ENCODE measurements at places on chromosomes 12 and 14.

- no peak for DNase-seq
Measured at GRCh38 chr14:66087231-66087630, 398.9 kb upstream of the CCDC196 start.

DNA sequence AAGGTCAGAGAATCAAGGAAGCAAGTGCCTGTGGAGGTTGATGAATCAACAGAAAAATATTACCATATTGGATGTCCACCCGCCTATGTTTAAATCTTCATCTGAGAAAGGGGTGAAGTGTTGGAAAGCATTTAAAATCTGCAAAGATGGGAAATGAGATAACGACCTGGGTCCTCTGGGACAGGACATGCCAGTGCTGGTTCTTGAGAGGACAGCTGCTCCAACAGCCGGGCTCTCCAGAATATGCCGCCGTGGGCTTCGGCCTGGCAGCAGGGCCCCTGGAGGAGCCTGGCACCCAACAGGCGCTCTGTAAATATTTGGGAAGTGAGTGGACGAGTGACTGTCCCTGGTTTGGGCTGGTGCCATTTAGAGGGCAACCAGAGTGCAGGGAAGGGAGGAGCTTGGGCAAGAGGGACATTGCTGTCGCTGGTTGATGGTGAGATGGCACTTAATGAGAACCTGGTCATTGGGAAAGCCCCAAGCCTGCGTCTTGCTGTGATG, 129.9 kb downstream of the KCNA5 start:
- DNase-seq = no peak

DNA sequence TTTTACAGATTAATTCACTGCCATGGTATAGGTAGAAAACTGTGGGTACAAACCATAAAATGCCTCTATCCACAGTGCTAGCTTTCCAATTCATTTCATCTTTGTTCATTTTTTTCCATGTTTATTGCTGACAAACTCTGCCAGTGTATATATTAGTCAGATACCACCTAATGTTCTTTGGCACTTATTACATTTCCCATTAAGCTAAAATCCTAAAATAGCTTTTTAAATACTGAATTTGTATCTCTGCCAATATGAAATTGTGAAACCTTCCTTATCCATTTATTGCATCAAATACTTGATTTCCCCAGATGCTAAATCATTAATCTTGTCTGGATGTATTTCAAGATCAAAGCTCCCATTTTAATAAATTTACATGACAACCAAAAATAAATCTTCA, 150.1 kb upstream of the FSCB start:
- no peak for DNase-seq

GRCh38 chr12:12749433-12749832, 32.3 kb downstream of the CDKN1B start:
- no peak for DNase-seq

- DNase-seq = no peak
Measured at GRCh38 chr12:58095002-58095401, 153.6 kb downstream of the ATP23 start.

- no peak for DNase-seq
Measured at GRCh38 chr14:94089479-94089878, 8.4 kb downstream of the IFI27L1 start.

- DNase-seq = no peak
Measured at GRCh38 chr12:116808113-116809105, 70.3 kb downstream of the RNFT2 start.

DNA sequence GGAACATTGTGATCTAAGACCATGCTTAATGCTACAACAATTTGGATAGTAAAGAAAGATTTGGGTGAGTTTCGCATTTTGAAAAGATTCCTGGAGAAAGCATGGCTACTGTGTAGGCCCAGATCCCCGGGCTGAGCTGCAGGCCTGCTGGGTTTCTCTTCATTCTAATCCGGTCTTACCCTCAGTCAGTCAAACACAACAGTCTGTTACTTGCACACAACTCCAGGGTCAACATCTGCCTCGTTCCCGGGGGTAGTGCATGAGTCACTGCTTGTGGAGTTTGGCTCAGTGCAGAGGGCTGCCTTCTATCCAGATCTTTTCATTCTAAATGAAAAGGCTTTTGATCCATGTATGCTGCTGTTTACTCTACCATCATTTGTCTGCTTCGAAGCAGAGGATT, 60.4 kb upstream of the SEL1L start:
- no peak for DNase-seq

GRCh38 chr12:95951515-95951914, 8.4 kb downstream of the AMDHD1 start:
- DNase-seq = no peak

GRCh38 chr14:62280366-62280765, 518.1 kb downstream of the SNAPC1 start:
- DNase-seq = no peak

- DNase-seq = no peak
Measured at GRCh38 chr12:104133321-104133720, 4.7 kb downstream of the NFYB start.

DNA sequence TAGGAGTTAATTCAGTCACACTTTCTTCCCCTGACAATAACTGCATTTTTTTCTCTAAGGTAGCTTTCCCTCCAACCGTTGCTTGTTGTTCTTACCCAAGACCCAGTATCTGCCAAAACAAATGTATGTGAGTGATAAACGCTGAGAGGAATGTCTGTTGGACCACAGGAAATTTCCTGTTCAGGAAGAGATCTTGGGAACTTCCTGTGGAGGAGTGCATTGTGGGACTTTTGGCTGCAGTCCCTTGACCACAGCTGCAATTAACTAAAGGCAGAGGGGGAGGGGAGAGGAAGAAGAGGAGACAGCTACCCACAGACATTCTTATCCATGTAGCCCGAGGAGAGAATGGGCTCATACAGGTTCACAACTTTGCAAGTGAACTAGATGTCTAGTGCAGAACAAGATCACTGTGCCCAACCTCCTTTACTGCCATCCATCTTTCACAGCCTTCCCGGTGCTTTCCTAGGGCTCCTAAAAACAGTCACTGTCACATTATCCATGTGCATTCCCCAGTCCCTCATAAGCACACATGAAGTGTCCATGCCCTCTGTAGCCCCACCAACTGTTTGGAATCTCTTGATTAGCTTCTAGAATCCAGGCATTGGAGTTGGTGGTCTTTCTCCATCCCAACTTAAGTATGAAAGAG, 149.5 kb downstream of the ETV6 start:
- no peak for DNase-seq

DNA sequence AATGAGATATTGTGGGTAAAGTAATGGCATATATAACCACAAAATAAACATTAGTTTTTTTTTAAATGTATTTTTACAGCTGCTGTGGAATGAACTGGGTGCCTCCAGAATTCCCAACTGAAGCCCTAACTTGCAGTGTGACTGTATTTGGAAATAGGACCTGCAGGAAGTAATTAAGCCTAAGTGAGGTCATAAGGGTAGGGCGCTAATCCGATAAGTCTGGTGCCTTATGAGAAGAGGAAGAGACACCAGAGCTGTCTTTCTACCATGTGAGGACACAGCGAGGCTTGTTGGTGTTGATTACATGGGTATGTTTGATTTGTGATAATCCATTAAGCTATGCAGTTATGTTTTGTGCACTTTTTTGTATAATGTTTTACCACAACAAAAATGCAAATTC, 136.8 kb downstream of the TPH2 start:
- DNase-seq = no peak

DNA sequence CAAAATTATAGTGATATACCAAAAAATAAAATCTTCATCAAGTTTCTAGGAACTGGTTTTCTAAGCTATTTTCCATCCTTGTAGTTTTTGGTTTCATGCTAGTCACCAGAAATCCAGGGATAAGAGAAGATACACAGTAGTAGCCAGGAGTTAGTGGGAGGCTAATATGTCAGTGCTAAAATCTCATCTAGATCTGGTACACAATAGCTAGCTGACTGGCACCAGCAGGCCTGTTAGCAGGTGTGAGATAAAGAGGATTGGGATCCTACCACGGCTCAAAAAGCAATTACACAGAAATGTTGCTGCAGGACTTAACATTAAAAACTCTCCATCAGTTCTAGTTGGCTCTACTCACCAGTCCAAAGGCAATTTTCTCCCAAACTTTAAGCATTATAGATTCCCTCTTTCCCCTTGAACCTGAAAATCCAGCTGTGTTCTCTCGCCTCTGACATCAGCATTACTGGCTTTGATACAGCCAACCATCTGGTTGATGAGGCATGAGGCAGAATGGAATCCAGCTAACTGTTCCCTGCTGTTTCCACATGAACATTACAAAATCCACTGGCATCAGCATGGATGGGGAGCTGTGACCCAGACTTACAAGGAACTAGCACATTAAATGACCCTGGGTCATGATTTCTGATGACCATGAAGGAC, 41.8 kb upstream of the CCDC196 start:
- no peak for DNase-seq

DNA sequence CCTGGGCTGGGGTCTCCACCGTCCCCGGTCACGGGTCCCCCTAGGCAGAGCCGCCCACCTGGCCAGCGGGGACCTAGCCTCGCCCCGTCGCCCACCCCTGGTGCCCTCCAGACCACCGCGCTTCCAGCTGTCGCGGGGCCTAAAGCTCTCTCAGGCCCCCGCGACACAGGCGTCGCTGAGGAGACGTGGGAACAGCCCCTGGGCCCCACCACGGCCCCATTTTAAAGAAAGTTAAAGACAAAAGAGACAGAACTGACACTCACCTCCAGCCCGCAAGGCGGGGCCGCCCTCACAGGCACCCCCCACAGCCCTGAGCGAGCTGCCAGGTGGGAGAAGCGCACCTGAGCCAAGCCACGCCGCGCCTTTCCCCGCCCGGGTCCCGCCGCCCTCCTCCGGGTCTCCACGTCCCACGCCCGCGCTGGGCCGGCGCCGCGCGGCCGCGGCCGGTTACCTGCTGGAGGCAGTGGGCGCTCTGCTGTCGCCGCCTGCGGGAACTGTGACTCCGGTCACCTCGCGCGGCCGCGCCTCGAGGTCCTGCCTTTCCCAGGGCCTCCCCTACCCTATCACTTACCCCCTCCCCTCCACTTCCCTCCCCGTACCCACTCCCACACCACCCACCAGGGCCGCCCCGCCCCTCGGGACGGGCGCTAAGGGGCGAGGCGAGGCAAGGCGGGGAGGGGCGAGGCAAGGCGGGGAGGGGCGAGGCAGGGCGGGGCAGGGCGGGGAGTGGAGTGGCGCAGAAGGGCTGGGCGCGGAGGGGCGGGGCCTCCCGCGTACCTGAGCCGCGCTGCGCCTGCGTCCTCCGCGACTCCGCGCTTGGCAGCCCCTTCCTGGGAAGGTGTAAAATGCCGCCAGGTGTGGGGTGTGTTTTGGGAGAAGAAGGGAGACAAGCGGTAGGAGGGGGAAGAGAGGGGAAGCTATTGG, 31.2 kb downstream of the TC2N start:
- DNase-seq = no peak

Data from esophagus squamous epithelium (tissue), 5 donors.